Effector CD4-positive, alpha-beta T cell (primary cell): ENCODE measurements at places on chromosomes 4 and X.

DNA sequence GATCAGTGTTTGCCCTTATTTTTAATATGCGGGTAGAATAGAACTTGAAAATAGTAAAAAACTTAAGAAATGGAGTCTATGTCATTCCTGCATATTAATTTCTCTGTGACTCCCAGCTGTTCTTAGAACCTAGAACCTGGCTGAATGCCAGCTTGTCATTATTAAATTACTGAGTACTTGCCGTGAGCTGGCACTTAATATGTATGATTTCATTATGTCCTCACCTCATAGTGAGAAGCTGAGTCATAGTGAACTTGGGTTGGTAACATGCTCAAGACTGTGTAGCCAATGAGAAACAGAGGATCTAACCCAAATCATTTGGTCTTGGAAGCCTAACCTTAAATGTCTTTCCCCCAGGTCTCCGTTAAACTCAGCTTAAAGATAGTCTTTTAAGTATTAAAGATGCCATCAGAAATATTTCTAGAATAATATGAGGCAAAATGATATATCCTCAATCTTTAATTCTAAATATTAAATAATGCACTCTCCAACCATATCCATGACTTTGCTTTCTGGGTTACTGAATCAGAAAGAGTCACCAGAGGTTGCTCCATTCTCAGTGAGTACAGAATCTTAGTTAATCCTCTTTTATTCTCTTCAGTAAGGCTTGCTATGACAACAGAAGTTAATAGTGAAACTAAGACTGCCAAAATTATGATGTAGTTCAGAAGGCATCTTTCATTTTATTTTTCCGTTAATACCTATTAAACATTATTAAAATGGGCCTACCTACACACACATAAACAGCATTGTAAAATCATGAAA lies 58.6 kb upstream of the TLL1 start:
- no peak for DNase-seq

- DNase-seq: no peak
Measured at GRCh38 chrX:54043056-54043455, 1.2 kb downstream of the PHF8 start.

DNA sequence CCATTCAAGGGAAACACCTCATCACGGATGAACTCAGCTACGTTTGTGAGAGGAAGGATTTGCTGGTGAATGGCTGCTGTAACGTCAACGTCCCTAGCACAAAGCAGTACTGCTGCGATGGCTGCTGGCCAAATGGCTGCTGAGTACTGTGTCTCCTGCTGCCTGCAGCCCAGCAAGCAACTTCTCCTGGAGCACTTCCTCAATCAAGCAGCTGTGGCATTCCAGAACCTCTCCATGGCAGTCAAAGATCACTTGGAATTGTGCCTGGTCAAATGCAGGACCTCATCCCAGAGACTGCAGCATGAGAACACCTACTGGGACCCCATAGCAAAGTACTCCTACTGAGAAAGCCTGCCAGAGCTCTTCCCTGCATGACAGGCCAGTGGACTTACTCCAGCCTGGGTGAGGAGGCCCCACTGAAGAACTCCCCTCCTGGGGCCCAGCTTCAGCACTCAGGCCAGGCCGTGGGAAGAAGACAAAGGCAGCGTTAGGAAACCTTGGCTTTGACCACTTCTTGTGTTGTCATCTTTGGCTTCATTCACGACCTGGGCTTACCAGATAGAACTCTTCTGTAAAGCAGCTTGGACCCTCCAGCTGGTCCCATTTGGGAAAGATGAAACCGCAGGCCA lies 244.3 kb downstream of the RBMX2 start:
- DNase-seq: no peak

DNA sequence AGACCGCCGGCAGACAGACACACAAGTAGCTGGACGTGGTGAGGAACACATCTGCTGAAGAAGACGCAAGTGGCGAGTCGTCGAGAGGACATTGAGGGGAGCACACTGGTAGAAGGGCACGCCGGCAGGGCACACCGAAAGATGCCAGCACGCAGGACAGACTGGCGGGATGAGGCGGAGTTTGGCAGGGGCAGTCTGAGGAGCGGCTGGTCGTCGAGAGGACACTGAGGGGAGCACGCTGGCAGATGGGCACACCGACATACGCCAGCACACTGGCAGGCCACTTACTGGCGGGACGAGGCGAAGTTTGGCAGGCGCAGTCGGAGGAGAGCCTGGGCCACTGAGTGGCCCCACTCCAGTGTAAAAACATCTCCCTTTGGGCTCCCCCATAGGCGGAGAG lies 42.1 kb downstream of the RASGEF1B start:
- DNase-seq: no peak

DNA sequence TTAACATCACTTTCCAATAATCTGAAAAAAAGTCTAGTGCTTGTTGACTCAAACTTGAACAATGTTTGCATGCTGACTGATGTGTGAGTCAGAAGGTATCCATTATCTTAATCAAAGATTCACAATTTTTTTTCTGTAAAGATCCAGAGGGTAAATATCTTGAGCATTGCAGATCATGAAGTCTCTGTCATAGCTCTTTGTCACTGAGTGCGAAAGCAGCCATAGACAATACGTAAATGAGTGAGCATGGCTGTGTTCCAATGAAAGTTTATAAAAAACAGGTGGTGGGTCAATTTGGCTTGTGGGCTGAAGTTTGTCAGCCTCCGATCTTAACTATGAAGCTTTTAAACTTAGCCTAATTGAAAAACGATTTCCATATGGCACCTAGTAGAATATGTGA lies 37.7 kb downstream of the NHS start:
- DNase-seq: no peak

DNA sequence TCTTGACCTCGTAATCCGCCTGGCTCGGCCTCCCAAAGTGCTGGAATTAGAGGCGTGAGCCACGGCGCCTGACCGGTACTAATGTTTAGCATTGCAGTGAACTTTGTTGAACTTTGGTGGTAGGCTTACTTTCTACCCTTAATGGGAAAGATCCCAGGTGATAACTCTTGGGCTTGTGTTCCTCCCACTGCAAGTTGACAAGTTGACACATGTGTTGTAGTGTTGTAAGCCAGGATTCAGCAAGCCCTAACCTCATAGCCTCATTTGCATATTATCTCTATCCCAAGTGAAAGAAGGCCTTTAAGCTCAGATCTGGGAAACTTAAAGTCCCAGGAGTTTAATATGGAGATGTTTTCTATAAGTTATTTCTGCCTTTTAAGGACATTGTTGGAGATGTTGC lies 80.0 kb upstream of the CLCN4 start:
- DNase-seq: no peak

DNA sequence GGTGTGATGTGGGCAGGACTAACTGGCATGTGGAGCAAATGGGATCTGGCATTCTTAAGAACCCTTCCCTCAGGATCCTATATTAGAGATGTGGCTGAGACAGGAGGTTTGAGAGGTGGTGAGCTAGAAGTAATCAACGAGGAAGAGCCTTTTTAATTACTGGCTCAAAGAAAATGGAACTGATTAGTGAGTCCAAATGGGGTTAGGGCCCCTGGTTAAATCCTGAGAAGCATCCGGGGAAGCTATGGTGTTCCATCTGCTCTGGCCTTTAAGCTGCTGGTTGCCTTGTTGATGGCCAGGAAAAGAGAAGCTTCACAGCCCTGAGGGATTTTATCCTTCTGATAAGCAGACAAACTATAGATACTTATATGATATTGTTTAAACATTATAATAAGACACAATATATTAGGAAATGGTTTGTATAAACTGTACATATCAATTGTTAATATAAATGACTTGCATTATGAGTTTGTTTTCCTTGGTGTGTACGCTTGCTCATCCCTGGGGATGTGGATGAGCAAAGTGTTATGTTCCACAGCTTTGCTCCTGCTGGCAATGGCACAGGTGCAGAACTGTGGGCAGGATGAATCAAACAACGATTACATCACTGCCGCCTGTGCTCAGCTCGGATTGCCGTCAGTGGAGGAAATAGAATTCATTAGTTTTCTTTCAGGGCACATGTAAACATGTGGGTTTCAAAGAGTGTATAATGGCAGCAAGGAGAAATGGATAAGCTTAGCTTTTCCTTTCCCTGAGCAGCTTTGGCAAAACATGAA lies 328.6 kb upstream of the ARX start:
- no peak for DNase-seq

DNA sequence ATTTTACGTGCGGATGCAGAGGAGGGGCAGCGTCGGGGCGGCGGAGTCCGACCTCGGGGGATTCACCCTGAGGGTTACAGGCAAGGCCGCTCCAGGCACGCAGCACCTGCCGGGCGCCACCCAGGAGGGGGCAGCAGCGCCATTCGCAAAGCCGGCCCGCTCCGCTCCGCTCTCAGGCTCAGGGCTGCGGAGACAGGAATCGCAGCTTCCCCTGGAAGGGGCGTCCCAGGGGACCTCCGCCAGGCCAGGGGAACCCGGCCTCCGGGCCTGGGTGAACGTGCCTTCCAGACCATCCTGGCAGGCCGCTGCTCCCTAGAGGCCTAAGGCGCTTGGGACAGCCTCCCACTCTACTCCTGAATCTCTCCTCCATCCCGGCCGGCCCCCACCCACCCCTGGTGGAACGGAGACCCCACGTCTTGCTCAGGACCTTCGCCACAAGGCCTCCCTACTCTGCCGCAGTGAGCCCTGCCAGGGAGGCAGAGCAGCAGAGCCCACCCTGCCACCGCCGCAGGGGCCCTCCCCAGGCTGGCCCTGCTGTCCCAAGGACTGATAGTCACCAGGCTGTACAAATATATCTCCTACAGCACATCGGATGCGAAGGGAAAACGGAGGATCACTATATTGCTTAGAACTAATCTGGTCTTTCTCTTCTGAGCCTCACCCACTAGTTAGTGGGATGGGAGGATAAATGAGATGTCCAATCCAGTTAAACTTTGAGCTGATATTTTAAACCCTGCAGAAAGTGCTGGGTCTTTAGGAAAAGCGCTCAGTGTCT lies 115.0 kb downstream of the SMIM20 start:
- DNase-seq: peak; percentile 21

GRCh38 chr4:118114720-118115119 lies 80.4 kb downstream of the NDST3 start:
- no peak for DNase-seq

GRCh38 chrX:83022020-83022419 lies 486.1 kb upstream of the POU3F4 start:
- DNase-seq: no peak

GRCh38 chr4:43242606-43243005 lies 350.1 kb downstream of the GRXCR1 start:
- no peak for DNase-seq

DNA sequence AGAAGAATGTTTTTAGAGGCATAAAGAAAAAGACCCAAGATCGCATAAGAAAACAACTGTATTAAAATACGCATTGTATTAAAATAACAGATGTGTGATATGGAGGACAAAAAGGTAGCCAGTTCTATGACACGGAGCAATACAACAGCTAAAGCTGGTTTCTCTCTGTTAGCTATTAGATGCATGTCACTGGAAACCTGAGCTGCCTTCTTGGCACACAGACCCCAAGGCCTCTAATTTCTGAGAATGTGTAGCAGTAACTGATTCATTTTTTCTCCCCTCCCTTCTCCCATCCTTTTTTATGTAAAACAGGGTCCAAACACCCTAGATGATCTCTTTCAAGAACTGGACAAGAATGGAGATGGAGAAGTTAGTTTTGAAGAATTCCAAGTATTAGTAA lies 4.1 kb downstream of the S100G start:
- DNase-seq: no peak

GRCh38 chrX:13607331-13607995 lies 38.1 kb downstream of the EGFL6 start:
- DNase-seq: no peak

GRCh38 chrX:101417190-101417589 lies 9.2 kb downstream of the HNRNPH2 start:
- DNase-seq: no peak

- DNase-seq: no peak
Measured at GRCh38 chr4:25088093-25088952, 57.6 kb upstream of the LGI2 start.

DNA sequence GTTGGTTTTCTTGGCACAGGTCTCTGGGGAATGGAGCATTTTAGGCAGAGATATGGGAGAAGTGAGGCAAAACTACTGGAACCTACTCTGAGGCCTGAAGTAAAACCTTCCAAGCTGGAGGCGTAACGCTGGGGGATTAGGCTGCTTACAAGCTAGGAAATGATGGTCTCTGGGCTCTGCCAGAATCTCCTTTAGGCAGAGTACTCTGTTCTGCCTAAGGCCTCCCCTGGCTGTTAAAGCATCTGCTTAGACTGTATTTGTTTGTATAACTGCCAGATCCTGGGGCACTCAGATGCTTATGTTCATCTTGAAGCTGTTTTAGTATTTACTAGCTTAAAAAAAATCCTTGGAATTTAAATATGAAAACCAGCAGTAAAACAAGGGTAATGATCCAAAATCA lies 822.2 kb downstream of the RPA4 start:
- DNase-seq: no peak

- no peak for DNase-seq
Measured at GRCh38 chr4:118957722-118958445, 69.2 kb downstream of the SYNPO2 start.

DNA sequence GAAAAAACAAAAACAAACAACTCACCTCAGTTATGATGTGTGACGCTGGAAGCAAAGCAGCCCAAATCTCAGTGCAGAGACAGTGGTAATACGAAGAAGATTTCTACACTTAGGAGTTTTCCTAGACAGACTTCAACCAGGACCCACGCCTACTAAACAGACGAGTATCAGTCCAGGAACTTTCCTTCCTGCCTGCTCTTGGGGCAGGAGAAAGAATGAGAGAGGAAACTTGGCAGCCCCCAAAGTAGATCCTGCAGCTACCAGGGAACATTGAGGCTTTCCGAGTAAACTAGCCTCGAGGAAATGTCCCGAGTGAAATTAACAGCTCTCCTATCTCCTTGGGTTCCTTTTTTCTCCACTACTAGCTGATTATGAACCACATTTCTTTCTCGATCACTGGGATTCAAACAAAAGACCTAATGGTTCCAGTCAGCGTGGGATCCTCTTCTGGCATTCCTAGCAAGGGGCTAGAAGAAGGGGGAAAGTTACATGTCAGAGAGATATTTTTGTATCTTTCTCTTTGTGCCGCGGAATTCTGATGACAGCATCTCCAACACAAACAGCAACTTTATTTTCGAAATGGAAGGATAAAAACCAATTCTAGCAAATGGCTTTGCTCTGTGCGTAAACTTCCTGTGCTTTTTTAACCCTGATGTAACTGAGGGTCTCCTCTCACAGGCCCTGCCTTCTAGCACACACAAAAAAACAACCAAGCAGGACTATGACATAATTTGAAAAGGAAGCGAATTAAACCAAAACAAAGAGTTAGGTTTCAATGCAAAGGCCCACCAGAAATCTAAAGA lies 53.2 kb downstream of the PPM1K start:
- no peak for DNase-seq

GRCh38 chrX:13023567-13023966 lies 20.9 kb downstream of the FAM9C start:
- no peak for DNase-seq

DNA sequence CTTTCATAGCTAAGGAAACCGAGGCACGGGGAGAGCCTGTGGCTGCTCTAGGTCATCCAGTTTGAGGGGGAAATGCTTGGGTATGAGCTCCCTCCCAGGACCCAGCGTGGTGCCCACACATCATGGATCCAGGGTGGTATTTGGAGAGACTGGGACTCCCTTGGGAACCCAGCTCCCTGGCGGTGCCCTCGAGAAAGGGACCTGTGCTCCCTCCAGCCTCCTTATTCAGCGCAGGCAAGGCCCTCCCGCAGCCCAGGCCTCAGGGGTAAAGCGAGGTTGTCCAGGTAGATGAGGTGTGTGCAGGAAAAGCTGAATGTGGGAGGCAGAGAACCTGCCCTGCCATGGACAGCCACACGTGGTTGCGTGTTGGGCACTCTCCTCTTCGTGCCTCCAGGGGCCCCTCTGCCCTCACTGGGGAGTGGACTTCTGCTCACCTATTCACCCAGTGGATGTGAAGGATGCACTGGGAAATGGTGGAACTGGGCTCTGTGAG lies 53.8 kb upstream of the GPR78 start:
- DNase-seq: no peak

- no peak for DNase-seq
Measured at GRCh38 chr4:77154761-77155499, 2.1 kb upstream of the CCNG2 start.
